ENCODE measurements at places on chromosomes 2 and 18.

DNA sequence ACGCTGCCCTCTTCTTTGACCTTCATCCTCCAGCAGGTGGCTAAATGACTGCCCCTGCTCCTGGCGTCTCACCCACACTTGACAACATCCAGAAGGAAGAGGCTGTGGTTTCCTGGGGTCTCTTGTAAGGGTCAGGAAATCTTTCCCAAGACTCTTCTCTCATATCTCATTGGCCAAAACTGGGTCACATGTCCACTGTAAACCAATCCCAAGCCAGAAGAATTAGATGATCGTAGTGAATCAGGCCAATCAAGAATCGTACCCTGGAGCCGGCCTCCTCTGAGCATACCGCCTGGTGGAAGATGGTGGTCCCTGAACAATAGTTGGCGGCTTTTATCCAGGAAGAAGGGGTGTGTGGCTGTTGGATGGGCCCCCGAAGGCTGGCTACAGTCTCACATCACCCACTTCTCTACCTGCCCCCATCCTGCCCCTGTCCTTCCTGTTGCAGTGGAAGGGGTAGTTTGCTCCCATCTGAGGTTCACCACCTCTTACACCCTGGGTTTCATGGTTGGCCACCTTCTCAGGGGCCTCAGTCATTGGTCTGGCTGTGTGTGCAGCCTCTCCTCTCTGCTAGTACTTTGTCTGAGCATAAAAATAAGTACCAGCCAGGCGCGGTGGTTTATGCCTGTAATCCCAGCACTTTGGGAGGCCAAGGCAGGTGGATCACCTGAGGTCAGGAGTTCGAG is 3.8 kb downstream of the SAG start:
- no peak for DNase-seq

- DNase-seq: no peak
Measured at GRCh38 chr2:237068005-237068576, 17.6 kb upstream of the COPS8 start.

DNA sequence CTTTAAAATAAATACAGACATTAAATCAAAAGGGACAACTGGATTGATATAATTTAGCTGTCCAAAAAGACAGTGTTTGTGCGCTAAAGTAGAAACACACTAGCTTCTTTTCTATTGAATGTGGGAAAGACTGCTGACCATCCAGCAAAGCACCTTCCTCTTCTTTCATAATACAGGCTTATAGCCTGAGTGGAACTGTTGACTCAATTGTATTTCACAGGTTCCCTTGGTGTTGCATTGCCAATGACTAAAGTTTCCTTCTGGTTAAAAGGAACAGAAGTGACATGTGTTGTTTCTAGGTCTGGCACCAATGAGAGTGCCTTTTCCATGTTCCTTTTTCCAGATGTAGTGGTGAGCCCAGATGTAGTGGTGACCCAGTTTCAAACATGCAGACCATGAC is 412.3 kb downstream of the RNF144A start:
- DNase-seq: no peak

DNA sequence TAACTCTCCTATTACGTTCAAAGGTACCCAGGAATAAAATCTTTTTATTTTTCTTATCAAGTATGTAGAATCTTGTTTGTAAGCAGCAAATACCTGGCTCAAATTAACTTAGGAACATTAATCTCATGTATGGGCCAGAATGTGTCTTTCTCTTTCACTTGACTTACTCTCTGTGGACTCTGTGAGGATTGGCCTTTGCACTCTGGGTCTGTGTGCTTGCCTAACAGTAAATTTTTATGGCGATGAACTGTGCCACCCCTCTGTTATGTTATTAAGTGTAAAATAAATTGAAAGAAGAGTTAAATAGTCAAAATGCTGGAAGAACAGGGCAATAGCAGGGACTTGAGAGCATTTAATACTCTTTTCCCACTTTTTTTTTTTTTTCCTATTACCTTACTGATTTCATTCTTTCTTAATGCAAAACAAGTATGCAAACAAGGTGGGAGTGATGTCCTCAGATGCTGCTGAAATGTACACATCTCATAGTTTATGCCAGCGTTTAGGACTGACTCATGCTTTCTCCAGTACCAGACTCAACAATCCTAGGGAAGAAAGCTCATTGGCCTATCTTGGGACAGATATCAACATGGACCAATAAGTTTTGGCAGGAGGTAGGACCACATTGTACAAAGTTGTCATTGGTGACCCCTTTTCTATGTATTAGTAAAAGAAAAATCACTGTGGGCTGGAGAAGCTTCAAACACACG is 25.5 kb downstream of the LYPD6 start:
- DNase-seq: no peak

DNA sequence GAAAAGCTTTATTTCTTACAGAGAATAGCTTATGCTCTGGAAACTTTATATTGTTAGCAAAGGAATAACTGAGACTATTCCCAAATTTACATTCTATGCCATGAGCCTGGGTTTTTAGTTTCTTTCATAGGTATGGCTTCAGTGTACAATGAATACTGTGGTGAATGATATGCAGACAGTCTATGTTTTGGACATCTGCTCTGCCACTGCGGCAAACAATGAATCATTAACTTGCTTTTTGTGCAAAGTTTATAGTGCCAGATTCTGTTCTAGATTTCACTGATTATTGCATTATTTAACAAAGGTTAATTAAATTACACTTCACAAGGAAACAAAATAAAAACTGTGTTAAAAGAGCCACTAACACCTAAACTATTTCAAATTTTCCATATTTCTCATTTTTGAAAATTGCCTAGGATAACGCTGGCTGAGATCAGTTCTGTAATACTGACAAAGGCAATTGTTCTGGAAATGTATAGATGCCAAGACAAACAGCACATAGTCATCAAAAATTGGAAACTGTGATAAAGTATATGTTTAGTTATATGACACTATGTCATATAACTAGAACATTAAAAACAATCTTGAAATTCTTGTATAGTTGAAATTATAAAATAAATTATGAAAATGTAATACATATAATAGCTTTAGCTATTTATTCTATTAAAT is 74.7 kb downstream of the ITSN2 start:
- no peak for DNase-seq

- no peak for DNase-seq
Measured at GRCh38 chr2:217026569-217026968, 166.7 kb upstream of the TNP1 start.

- no peak for DNase-seq
Measured at GRCh38 chr2:133247631-133248030, 320.6 kb downstream of the NCKAP5 start.

DNA sequence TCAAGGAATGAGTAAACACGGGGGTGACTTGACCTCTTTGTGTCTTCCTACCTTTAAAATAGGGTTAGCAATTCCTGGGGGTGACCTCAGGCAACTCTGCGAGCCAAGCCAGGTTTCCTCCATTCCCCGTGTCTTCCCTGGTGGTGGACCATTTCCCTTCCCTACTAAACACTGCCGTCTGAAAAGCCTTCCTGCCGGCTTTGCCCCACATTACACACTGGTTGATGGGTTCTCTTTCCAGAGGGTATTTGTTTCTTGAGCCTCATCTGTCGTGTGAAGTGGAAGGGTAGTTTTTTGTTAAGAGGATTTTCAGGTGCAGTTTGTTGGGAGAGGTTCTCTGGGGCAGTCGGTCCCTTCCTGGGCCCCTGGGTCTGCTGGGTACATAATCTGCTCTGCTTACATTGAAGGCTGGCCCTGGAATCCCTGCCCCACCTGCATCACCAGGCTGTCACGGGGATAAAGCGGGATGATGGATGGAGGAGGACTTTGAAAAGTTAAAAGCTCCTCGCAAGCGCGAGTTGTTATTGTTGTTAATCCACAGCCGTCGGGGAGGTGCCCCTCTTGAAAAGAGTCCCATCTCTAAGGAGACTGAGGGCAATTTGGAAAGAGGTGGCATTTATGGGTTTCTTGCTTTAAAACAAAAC is 175.4 kb upstream of the SPRED2 start:
- DNase-seq: no peak

DNA sequence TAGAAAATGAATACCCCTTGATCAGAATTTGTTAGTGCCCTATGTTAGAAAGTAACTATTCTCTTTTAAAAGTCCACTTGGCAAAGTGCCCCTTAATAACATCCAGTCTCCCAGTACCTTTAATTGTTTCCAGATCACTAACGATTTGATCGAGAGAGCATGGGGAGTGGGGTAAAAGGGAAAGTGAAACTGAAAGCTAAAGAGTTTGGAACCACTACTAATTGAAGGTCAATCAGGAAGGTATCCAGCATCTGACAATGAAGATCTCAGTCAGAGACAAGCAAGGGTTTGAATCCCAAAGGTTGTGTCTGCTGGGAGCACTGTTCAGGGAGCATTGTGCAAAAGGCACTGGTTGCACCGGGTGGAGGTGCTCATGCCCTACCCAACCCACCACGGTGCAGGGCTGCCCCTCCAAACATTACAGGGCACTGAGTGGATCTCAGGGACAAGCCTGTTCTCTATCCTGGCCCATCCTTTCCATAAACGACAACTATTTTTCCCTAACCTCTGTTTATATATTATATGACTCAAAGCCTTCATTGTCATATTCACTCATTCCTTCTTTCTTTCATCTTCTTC is 14.6 kb upstream of the RIT2 start:
- no peak for DNase-seq

- no peak for DNase-seq
Measured at GRCh38 chr18:1481577-1481976, 576.9 kb downstream of the ADCYAP1 start.

GRCh38 chr18:76720683-76721082 is 101.7 kb upstream of the ZNF236 start:
- no peak for DNase-seq

DNA sequence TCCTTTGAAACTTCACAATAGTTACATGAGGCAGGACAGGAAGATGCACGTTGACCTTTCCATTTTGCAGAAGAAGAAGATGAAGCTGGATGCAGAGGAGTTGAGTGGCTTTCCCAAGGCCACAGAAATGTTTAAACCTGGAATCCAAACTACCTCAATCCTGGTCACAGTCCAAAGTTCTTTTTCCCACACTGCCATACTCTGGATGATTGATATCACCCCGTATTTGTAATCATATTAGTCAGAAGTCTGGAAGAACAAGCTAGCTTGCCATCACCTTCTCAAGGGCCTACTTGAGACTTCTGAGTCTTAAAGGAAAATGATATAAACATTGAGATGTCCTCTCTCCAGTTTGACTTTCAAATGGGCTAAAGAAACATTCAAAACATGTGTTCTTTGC is 190.1 kb downstream of the LNPK start:
- no peak for DNase-seq

DNA sequence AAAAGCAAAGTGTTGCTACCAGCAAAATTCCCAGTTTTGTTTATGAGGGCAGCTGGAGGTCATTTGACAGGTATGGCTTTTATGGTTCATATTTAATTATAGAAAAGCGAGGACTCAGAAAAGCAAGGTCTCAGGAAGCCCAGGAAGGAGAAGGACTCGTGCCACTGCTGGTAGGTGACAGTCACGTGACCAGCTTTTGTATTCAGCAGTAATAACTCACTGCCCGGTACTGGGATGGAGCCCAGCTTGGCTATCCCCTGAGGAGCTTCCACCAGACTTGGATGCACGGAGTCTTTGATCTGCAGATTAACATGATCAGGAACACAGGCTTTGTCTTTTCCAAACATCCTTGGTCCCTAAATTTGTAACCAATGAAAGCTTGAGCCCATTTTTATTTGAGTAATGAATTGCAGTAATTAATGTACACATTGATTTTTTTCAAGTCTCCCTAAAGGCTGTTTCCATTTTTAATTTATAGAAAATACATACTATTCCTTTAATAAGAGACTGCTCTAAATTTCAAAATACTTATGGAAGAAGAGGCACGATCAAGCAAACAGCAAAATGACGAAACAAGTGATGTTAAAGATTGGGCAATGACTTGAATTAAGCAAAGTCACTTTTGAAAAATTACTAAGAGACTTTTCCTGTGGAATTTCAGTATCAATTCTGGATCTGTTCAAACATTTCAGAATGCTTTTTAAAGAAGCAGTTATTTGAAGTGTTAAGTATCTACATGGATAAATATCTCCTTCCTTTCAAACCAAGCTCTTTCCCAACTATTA is 251.7 kb upstream of the HNRNPA3 start:
- DNase-seq: no peak

GRCh38 chr2:191298306-191298705 is 53.1 kb downstream of the MYO1B start:
- DNase-seq: no peak

DNA sequence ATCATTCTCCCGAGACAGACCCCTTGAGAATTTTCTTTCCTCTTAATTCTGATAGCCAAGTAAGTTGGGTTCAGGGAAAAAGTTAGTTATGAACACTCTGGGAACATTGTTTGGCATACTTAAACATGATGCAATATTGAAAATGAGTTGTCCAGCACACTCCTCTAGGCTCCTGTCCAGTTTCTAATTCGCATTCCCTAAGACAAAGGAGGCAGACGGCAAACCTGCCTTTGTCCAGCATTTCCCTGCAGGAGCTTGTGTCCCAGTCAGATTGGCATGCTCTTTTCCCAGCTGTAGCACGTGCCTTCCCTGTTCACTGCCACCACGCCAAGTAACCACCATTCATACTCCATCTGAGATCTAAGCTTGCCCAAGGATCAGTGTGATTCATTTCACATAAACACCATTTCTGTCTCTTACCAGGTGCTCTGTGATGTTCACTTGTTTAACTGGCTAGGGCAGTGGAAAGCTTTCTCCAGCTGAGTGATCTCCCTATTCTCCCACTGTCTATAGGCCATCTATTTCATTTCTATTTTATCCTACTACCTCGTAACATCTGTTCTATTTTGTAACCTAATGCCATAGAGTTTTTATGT is 150.0 kb upstream of the EPB41L3 start:
- DNase-seq: no peak

- no peak for DNase-seq
Measured at GRCh38 chr2:124034265-124034664, 9.2 kb downstream of the CNTNAP5 start.

DNA sequence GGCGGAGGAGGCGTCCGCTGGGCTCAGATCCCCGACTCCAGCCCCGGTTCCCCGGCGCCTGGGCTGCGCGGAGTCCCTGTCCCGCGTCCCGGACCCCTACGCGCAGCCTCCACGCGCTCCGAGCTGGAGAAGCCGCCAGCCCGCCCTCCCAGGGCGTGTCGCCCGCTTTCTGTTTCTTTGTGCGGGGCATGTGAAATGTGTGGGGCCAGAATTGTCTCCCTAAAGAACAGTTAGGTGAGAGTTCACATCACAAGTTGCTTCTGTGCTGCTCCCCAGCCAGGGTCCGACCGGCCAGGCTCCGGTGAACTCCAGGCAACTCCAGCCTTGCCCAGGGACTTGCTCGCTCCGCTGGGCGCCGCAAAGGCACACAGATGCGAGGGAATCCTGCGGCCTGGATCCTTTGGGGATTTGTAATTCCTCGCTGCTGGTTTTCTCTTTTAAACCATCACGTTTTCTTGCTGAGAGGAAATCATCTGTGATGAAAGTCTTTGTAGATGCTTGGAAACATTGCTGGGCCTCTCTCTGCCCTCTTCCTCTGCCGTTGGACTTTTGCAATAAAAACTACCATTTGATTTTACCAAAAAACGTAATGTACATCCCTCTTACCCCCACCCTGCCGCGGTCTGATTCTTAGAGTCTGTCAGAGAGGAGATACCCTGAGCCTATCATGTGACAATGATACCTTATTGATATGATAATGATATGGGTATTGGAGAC is 631 bp downstream of the GYPC start:
- DNase-seq: no peak
